ENCODE measurements at places on chromosomes 12 and 14.
A peak's percentile ranks its signal among the peaks of the same experiment; 100 is the strongest.

GRCh38 chr14:94019329-94019728 is 6.8 kb upstream of the OTUB2 start:
- no peak for DNase-seq

- no peak for DNase-seq
Measured at GRCh38 chr14:89911010-89911919, 43.3 kb downstream of the EFCAB11 start.

DNA sequence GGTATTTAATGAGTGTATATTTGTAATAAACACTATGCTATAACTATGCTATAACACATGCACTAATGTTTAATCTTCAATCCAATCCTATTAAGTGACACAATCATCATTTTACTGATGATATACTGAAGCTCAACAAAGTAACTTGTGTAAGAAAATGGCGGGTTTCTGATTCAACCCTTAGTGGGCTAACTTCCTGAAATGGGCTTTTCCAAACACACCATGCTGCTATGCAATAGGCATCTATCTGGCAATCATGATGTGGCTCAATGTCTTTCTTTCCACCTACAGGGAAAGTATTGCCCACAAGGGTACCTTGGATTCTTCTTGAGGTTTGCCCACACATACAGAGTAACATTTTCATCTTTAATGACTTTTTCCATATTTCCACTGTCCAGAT is 48.3 kb downstream of the DNAI7 start:
- no peak for DNase-seq

GRCh38 chr14:94474581-94475031 is 1.4 kb downstream of the SERPINA9 start:
- DNase-seq, result no peak

GRCh38 chr12:32568228-32568627 is 110.9 kb upstream of the DNM1L start:
- no peak for DNase-seq

DNA sequence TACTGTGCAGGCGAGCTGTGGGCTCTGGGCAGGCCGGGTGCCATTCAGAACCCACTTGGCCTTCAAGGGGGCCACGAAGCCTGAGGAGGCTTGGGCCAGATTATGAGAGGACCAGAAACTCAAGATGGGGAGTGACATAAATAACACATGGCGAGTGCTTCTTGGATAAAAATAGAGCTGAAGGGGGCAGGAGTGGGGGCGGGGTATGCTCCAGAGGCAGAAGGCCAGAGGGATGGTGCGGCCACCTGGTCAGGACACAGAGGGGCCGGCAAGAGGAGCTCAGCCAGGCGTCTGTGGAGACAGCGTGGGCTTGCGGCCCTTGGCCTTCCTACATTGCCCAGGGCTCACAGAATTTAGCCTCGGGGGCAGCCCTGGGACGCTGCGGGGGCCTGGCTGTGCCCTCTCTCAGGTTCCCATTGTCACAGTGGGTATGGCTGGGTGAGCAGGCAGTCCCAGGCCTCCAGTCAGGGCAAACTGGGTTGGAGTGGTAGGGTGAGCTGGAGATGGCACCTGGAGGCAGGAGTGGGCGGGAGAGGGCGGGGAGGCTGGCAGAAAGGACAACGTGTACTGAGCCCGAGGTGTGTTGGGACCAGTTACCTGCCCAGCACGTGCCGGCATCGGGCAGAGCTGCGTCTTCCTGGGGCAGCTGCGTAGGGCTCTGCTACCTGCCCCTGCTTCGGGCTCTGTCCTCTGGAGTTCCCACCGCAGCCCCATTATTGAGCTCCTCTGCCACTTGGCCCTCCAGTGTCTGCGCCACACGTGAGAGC is 7.4 kb upstream of the SLC25A29 start:
- no peak for DNase-seq

GRCh38 chr12:38761636-38762342 is 143.6 kb downstream of the CPNE8 start:
- DNase-seq, result no peak

GRCh38 chr12:2260441-2260840 is 207.7 kb downstream of the CACNA1C start:
- no peak for DNase-seq

DNA sequence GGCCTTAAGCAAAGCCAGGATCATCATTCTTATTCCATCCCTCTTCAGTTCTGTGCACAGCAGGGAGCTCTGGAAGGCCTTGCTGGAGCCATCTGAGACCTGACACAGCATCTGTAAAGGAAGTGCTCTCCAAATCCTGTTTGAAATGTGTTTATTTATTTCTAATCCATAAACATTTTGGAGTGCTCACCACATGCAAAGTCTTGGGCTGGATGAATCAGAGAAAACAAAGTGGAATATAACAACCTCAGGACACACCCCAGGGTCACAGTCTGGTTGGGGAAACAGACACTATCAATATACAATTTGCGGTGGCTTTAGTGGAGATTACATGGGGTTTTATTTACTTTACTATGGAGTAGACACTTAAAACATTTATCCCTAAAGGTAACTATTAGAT is 54.3 kb downstream of the BMP4 start:
- DNase-seq, result no peak

GRCh38 chr14:41016213-41016612 is 590.5 kb upstream of the LRFN5 start:
- DNase-seq, result no peak

DNA sequence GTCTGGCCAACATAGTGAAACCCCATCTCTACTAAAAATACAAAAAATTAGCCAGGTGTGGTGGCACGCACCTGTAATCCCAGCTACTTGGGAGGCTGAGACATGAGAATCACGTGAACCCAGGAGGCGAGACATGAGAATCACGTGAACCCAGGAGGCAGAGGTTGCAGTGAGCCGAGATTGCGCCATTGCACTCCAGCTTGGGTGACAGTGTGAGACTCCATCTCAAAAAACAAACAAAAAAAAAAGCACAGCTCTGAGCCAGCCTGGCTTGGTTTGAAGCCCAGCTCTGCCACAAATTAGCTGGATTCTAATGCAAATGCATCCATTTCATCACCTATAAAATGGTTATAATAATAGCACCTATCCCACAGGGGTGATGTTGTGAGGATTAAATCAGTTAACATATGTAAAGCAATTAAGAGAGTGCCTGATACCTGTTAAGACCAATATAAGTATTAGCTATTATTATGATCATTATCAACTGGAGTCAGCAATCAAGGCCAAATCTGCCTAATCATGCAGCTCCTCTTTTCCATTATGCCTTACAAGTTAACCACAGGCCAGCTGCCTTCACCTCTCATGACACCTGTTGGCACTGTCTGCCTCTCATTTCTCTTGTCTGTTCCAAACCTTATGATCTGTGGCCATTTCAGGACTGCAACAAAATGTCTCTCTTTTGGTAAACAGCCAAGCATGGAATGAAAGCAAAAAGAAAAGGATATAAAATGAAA is 2.1 kb downstream of the GNPTAB start:
- DNase-seq, result no peak

DNA sequence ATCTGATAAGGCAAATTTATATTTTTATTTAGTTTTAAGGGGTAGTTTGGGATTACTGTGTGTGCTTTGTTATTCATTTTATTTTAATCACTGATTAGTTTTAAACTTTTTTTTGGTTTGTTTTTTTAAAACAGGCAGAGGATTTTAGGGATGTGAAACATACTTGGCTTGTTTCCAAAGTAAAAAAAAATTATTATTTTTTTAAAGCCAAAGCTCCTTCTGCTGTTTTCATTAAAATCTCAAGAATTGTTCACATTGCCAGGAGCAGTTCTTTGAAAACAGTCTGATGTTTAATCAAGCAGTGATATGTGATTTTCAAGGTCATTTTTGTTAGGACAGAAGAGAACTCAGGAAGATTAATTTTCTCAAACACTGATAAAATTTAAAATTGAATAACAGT is 11.2 kb downstream of the TTC8 start:
- DNase-seq, result no peak

DNA sequence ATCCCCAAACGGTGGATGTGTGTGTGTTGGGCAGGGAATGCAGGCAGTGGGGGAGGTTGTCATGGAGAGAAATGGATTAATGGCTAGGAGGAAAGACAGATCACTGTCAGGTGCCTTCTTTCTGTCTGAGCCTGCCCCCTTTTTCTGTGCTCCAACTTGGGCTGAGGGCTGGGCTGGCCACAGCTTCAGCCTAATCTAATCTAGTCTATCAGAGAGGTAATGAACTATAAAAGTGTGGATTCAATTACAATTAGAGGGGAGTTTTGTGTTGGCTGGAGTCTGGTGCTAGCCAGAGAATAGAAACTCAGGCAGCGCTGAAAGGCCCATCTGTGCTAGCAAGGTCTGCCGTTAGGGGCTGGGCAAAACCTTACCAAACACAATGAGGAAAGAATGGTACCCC is 41.2 kb downstream of the NEUROD4 start:
- no peak for DNase-seq

GRCh38 chr12:117404203-117404853 is 42.9 kb upstream of the NOS1 start:
- no peak for DNase-seq

DNA sequence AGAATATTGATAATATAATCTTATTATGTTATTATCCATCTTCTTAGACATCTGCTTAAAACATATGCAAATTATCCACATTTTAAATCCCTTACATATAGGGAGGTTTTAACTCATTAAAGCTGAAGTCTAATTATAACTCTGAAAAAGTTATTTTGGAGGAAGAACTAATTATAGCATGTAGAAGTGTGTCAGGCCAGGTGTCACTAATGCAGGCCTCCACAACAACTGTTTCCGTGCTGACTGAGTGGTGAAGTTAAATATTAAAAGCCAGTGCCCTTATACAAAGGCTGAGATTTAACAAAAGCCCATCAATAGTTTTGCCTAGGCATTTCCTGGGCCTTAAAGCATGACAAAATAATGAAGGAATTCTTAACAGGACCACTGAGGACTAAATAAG is 157.4 kb downstream of the LRRK2 start:
- DNase-seq, result no peak

DNA sequence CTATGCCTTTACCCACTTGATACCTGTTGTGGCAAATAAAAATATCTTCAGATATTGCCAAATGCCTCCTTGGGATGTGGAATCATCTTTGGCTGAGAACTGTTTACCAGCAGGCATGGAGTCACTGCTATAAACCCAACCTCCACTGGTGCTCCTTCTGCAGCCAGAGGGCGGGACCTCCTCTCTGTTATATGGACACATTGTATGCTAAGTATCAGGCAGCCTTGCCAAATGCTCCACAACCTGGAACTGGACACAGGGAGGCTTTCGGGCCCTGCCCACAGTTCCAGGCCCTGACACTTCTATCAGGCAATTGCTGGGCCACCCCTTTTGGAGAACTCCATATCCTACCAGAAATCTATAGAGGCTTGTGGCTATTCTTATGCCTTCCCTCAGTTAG is 201.0 kb downstream of the TMX1 start:
- no peak for DNase-seq

GRCh38 chr12:64299628-64300027 is 77.5 kb upstream of the KICS2 start:
- no peak for DNase-seq

GRCh38 chr12:63129927-63130326 is 21.1 kb downstream of the AVPR1A start:
- no peak for DNase-seq

DNA sequence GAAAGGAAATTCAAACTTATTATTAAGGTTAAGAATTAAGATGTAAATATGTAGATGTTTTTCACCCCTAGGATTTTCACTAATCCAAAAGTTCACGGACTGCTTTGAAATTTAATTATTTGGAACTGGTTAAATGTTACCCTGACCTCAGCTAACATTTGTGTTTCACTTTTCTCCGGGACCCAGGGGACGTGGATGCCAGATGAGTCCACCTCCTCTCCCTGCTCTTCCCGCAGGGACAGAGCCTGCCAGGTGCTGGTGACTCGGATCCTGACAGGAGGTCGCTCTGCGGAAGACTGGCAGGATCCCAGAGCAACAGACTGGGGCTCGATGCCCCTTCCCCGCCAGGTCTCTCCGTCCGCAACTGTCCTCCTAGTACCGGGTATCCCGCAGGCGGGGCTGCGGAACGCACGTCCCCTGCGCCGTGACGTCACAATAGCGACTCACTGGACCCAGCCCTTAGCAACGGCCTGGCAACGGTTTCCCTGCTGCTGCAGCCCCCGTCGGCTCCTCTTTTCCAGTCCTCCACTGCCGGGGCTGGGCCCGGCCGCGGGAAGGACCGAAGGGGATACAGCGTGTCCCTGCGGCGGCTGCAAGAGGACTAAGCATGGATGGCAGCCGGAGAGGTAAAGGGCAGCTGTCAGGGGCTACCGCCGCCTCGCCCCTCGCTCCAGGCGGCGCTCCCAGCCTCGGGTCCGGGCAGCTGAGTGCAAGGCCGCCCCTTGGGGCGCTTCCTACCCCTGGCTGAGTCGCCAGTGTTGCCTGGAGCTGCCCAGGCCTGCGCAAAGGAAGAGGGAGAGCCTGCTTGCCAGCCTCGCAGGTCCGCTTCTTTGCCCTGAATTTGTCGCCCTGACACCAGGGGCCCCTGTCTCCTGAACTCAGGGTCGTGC is at the start of gene SPATA7:
SPATA7 (plus strand) TSS at position 446 of the 890 bp plus-strand sequence; CDS start at position 608, 162 bp downstream.
- peak; percentile 78 for DNase-seq

DNA sequence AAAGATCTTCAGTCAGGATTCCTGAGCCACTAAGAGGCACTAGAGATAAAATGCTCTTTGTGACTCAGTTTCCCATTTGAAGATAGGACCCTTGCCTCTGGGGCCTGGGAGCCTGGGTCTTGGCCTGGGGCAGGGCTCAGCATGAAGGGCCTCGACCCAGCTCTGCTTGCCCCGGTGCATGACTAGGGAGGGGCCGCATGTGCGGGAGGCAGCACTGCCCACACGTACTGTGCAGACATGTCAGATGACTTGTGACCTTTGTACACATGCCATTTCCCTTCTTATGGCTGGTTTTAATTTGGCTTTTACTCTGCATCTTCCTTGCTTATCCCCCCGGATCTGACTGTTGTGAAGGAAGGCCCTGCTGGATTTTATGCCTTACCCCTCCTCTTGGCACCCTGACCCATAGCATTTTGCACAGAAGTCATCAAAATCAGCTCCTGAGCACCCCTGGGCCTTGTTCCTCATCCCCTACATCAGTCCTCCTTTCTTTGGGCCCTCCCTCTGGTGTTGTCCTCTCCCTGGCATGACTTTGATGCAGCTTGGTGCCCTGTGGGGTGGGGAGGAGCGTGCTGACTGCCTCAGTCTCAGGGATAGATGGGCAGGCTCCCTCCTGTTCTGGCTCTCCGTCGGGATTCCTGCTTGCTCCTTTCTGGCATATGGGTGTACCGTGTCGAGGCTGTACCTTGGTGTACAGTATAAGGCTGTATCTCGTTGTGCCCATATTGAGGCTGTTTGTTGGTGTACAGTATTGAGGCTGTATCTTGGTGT is 4.4 kb downstream of the CLSTN3 start:
- no peak for DNase-seq

GRCh38 chr14:88228522-88229236 is 94.4 kb downstream of the KCNK10 start:
- no peak for DNase-seq

- no peak for DNase-seq
Measured at GRCh38 chr14:100022772-100023451, 42.3 kb upstream of the EVL start.

Measured in NK-92 treated with Interleukin-12 subunit alpha and Interleukin-12 subunit beta, amount 100 ng/mL, for 24 hours (cell line).